IMR-90 (cell line): ENCODE measurements at places on chromosomes 11 and 22. TPM values are rescaled to one million over a fixed set of nuclear protein-coding genes. Genes with fewer than 3 reads are reported as not detected.

The MEI1 gene
- total RNA-seq: 0.90 and 1.1 TPM in 2 replicates

The OSBP2 gene
- total RNA-seq: 1.7 and 2.2 TPM in 2 replicates

The PTDSS2 gene
- total RNA-seq: 21.4 and 23.5 TPM in 2 replicates

DNA sequence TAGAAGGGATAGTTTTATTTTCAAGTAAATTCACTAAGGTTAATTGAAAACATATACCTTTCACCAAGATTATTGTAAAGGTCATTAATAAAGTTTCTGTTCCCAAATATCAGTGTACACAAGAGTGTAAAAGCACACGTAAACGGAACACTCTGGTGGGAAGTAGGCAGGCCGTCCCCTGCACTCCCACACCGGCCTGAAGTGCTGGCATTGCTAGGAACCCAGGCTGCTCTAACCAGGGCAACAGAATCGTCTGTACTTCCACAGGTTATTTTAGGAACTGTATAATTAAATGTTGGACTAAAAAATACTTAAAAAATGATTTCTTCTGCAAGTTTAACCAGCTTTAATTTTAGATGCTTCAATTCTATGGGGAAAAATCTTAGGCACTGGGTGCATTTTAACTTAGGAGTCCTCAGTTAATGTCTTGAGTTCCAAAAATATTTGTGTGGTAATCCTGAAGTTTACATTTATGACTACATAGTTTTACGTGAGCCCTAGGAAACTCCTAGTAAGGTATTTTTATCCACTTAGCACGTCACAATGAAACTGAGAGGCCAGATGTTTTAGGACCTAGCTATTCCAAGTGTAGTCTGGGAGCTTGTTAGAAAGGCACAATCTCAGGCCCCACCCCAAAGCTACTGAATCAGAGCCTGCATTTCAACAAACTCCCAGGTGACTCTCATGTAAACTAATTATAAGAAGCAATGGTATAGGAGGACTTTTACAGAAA, 31.2 kb downstream of the KMT5B start:
- DNase-seq: peak; percentile 87

GRCh38 chr11:78691215-78691614, 116.6 kb upstream of the NARS2 start:
- DNase-seq: no peak

The YPEL1 gene
- 0.72 and 1.1 TPM in 2 replicates for total RNA-seq

The BARX2 gene
- not detected in 2 replicates for total RNA-seq

GRCh38 chr11:96222102-96222501, 120.9 kb downstream of the MAML2 start:
- peak; percentile 56 for DNase-seq

DNA sequence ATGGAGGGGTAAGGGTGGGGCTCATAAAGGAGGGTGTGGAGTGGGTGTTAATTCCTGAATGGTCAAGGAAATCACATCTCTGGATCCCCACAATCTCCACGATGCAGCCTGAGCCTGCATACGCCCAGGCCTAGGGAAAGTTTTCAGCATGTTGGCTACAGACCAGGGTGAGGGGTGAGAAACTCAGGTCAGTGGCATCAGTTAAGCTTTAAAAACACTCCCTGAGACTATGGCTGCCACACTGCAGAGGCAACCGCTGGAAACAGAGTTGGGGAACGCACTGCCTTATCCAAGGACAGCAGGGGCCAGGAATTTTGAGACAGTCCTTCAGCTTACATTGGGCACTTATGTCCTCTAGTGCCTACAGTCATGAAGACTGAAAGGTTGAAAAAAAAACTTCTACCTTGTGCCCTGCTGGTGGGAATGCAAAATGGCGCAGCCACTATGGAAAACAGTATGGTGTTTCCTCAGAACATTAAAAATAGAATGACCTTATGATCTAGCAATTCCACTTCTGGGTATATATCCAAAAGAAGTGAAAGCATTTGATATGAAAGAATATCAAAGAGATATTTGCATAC, 19.7 kb downstream of the DKK3 start:
- no peak for DNase-seq

GRCh38 chr11:133503776-133504175, 28.5 kb downstream of the OPCML start:
- DNase-seq: no peak

GRCh38 chr11:31767066-31767465, 44.1 kb downstream of the PAX6 start:
- DNase-seq: no peak

The HEPHL1 gene
- under 0.01 TPM in 1 of 2 replicates, not detected in the other for total RNA-seq

- DNase-seq: no peak
These were observed 40.4 kb downstream of the DRG1 start for GRCh38 chr22:31439808-31440207.

The OR5L1 gene
- total RNA-seq: not detected in 2 replicates
